ENCODE measurements at places on chromosomes 11 and 22.

DNA sequence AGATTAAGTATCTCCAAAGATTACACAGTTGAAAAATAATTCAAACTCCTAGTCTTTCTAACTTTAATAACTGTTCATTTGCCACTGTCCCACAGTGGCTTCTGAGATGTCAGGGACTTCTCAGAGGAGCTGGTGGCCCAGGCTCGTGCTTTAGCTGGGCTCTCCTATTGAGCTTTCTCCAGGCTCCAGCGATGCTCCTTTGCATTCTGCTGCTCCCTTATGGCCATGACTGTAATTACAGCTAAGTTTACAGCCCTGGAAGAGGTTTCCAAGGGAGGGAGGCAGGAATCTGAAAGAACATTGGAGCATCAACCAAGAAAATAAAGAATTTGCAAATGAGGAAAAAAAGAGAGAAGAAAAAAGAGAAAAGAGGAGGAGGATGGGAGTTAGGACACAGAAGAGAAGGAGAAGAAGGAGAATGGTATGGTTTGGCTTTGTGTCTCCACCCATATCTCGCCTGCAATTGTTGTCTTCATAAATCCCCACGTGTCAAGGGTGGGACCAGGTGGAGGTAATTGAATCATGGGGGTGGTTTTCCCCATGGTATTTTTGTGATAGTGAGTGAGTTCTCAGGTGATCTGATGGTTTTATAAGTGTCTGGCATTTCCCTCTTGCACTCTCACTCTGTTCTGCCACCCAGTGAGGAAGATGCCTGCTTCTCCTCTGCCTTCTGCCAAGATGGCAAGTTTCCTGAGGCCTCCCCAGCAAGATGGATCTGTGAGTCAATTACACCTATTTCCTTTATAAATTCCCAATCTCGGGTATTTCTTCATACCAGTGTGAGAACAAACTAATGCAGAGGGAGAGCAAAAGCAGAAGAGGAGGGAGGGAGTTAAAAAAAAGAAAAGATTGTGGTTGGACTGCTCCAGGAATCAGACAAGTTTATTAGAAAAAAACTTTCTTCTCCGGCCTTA, 857.0 kb downstream of the KCNA4 start:
- no peak for DNase-seq

DNA sequence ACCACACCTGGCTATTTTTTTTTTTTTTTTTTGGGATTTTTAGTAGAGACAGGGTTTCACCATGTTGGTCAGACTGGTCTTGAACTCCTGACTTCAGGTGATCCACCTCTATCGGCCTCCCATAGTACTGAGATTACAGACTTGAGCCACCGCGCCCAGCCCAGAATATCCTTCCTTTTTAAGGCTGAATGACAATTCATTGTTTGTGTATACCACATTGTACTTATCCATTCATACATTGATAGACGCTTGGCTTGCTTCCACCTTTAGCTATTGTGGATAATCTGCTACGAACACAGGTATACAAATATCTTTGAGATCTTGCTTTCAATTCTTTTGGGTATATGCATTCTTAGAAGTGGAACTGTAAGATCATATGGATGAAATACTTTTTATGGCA, 10.8 kb upstream of the RASSF10 start:
- no peak for DNase-seq

DNA sequence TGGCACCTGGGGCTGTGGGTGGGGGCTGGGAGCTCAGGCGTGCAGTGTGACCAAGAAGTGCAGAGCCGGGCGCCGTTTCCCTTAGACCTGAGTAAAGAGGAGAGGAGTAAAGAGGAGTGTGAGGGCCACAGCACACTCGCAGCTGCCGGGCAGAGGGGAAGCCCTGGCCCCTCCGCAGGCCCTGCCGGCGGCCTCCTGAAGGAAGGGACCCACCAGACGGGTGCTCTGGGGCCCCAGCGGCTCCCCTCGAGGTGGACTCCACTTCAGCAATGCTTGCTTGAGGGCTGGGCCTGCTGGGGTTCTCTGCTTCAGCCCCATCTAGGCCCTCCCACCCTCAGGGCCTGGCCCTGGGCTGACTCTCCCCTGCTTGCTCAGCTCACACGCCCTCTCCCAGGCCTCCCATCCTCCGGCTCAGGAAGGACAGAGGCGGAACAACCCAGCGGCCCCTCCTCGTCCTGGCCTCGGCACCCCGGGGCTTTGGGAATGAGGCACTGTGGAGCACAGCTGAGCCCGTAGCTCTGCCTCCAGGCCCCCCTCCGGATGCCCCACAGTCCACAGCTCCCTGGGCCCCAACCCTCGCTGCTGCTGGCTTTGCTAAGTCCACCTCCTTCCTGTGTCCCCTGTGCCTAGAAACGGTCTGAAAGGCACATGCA, 1198.7 kb downstream of the BRD1 start:
- DNase-seq, result no peak

- no peak for DNase-seq
Observed at GRCh38 chr11:12103411-12104225, 6.8 kb upstream of the MICAL2 start.

DNA sequence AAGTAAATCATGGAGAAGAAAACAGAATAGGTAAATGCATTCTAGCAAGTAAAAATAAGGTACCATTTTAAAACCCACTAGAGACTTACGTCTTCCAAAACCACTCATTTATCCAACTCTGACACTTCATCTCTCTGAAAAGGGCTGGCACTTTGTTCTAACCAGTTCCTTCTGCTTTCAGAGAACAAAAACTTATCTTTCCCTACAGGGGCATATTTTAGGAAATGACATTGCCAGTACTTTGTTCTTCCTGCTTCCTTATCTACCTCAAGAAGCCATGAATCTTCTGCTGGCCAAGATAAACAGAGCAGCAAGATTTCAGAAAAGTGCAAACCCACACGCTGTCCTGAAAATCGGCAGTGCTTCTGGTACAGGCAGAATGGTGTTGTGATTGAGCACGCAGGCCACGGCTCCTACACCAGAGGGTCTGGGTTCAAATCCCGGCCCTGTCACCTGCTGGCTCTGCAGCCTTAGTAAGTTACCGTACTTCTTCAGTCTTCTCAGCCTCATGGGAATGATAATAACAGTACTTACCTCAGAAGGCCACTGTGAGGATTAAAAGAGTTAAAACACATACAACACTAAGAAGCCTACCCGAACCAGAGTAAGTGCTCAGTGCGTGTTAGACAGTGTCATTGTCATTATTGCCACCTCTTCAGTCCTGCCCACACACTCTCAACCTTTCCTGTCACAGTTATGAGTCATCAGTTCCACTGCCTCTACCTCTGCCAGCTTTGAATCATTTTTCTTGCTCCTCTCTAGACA, 11.0 kb downstream of the MPZL3 start:
- peak; percentile 59 for DNase-seq

All from activated CD4-positive, CD25-positive, alpha-beta regulatory T cell treated with anti-CD3 and anti-CD28 coated beads, Interleukin-2, amount 50 U/mL, for 16 hours (primary cell).